CD4-positive, alpha-beta T cell treated with Interleukin-21 for 1 hour (primary cell): ENCODE measurements at places on chromosomes 4 and X.
A peak's percentile ranks its signal among the peaks of the same experiment; 100 is the strongest.

GRCh38 chrX:13110433-13111324 is 66.3 kb upstream of the FAM9C start:
- DNase-seq: no peak

- DNase-seq: no peak
Measured at GRCh38 chr4:168610911-168611530, 114.2 kb downstream of the PALLD start.

GRCh38 chr4:66855956-66856355 is 689.3 kb downstream of the CENPC start:
- no peak for DNase-seq

- DNase-seq: no peak
Measured at GRCh38 chr4:168793542-168793941, 216.5 kb downstream of the CBR4 start.

GRCh38 chrX:42021058-42021457 is 97.7 kb upstream of the CASK start:
- DNase-seq: no peak

DNA sequence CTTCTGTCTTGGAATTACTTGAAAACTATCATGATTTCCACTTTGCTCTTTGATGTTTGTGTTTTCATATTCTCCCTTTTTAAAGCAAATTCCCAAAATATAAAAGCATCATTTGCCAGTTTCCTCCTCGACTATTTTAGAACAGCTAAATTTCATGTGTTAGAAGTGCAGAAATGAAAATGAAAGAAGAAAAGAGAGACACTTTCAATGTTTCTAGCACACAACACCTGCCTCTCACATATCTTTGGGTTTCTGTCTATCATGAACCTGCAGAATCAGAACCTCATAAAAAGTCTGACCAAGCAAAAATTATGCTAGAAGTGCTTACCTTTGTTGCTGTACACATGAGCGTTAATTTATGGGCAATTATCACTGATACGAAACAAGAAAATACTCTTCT is 1.9 kb upstream of the NEUROG2 start:
- no peak for DNase-seq

DNA sequence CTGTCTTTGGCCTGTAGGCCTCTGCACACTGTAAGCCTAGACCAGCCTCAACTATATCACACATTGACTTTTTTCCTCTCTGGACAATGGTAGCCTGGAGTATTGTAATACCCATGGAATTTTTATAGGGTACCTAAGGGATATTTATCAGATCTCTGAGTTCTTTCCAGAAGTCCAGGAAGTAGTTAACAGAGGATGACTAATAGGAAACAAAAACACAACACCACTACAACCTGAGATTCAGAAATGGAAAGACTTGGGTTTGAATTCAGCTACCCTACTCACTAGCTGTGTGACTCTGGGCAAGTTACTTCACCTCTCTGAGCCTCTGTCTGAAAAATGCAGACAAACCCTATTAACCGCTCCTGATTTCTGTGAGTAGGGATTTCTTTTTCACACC is 7.7 kb upstream of the STX18 start:
- DNase-seq: no peak

DNA sequence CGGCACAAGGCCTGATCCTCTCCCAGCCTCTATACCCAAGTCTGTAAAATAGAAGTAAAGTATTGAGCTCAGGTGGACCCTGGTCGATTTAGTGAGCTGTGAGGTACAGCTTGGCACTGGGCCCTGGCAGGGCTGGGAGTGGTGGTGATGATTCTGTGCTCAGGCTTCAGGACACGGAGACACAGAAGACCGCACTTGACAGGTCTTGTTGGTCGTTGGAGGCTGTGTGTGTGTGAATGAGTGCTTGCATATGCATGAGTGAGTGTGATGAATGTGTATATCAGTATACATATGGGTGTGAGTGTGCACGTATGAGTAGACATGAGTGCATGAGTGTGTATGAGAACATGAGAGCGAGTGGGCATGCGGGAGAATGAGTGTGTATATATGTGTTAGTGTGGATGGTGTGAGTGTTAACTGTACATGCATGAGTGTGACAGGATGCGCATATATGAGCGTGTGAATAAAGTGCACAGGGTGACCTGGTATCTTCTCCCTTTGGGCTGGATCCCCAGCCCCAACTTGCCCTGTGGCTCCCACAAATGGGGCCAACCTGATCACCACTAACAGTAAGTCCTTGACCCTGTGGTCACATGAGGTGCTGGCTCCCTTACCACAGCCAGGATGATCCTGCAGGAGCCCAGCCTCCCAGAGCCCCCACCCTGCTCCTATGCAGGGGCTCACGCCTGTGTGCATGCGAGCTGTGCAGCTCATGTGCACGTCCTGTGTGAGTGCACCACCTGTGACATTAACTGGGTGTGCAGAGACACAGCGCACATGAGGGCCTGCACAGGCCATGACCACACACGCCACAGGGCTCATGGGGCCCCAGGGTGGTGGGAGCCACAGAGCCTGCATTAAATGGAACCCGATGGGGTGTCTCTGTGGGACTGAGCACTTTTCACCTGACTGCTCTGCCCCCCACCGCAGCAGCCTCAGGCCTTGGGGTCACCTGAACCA is 20.8 kb downstream of the SH3BP2 start:
- no peak for DNase-seq

- DNase-seq: no peak
Measured at GRCh38 chr4:98338761-98339438, 77.7 kb downstream of the RAP1GDS1 start.

GRCh38 chr4:40990236-40990898 is 224.0 kb downstream of the APBB2 start:
- DNase-seq: no peak

DNA sequence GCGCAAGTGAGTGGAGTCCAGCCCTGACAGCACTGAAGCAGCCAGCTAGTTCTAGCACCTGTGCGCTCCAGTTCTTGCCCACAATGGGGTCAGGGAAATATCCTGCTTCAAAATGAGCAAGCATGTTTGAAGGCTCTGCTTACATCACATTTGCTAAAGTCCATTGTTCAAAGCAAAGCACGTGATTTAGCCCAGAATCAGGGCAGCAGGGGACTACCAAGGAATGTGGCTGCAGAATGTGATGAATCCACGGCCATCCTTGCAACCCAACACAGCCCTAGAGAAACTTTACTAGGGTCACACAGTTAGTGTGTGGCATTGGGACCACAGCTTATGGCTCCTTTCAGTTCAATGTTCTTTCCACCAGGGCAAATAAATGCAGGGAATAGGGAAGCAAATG is 47.3 kb upstream of the SMIM31 start:
- no peak for DNase-seq

- DNase-seq: no peak
Measured at GRCh38 chrX:53194308-53194707, 30.7 kb downstream of the KDM5C start.

DNA sequence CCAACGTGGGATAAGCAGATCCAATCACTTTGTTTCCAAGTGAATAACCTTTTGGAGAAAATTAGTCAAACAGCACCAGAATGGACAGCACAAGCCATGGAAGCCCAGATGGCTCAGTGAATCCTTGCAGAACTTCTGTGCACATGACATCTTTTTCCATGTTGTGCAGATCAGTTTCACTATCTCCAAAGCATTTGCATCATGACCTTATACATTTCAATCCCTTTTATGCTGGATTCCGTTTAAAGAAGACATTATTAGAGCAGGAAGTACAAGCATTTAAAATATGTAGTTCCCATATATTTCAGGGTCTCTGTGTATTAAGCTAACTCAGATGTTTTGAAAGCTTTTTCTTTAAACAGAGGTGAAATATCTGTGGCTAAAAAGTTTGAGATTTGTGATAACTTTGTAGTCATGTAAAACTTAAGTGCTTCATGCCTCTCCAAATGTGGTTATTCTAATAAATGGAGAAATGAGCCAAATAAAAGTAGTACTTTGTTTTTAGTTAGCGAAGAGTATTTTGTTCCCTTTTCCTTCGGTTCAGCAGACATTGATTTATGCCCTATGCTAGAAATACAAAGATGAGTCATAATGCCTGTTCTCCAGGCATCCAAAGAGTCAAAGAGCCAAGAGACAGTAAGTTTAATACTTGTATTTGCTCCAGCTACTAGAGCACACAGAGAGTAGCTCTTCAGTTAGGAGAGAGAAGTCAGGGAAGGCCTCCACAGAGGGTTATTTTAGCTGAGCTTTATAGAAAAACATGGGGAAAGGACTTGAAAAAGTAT is 39.0 kb downstream of the PLAC8 start:
- DNase-seq: no peak

DNA sequence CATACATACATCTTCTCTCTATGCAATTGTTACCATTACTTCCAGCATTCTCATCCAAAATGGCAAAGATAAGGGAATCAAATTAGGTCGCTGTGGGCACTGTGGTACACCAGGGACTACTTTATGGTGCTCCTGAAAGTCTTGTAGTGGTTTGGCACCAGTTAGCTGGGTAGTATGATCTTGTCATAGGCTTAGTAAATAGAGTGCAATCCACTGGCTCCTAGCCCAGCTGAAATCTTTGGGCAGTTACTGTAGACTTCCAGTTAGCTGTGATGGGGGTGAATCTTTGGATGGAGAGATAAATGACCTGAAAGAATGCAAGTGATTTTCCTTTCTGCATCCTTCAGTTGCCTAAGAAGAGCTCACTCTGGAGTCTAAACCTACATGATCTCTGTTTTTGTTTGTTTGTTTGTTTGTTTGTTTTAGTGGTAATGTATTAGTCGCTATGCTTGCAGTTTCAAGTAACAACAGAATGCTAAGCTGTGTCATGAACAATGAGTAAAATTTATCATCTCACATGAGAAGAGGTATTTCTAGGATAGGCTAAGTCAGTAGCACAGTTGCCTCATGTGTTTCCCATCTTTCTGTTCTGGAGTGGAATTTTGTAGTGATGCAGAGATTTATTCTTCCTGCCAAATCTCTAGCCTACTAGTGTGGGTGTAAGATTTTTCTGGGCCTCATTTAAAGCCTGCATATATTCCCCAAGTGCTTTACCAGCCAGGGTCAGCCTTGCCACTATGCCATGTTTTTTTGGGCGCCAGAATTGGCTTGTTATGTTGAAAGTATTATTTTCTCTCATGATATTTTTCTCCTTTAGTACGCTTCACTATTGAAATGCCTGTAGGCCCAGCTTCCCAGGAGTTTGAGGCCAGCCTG is 24.2 kb downstream of the HERC3 start:
- no peak for DNase-seq

- DNase-seq: no peak
Measured at GRCh38 chr4:124290678-124291077, 421.9 kb downstream of the ANKRD50 start.

DNA sequence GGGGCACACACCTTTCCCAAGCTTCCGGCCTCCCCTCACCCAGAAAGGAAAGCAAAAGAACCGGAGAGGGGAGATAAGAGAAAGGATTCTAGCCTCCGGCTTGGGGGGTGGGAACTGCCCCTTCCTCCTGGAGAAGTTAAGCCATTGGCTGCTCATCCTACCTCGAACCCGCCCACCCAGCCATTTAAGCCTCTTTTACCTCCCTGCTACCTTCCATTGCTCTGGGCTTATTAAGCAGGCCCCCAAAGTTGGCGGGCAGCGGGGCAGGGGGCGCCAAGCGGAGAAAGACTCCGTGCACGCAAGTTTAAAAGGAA is 2.3 kb downstream of the MAML3 start:
- DNase-seq: peak; percentile 59
